GDM1 (cell line): ENCODE measurements at places on chromosomes 1 and 21.

- no peak for DNase-seq
These were observed 120.7 kb upstream of the CSF3R start for GRCh38 chr1:36603461-36603860.

GRCh38 chr1:6124746-6125365 lies 55.3 kb downstream of the CHD5 start:
- DNase-seq = no peak

DNA sequence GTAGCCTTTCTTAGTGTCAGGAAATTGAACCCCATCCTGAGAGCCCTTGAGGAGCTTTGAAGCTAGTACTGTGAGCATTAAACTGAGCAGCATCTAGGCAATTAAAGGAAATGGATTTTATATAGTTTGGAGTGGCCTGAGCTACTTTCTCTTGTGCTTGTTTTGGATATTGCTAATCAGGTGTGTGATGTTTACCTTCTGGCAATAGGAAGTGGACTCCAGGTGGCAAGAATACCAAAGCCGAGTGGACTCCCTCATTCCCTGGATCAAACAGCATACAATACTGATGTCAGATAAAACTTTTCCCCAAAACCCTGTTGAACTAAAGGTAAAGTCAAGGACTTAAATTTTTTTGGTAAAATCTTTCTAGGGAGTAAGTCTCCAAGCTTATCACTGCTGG lies 79.4 kb downstream of the MACF1 start:
- DNase-seq = no peak

DNA sequence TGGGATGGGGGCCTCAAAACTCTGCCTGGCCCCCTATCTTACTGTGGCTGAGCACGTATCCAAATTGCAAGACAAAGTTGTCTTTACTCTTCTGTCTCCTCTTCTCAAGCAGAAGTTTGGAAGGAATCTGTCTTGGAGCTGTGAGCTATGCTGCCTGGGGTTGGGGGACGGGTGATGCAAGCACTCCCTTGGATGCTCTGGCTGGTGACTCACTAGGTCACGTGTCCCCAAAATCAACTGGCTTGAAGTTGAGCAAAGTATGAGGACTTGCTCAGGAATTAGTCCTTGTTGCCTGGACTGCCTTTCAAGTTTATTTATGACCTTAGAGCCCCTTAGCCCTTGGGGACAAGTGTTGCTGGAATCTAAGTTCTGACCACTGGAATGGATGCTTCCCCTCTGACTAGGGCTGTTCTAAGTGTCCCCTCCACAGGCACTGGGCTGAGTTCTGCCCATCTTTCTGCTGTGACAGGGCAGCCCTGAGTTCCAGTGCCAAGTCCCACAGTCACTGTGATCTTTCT lies 269.5 kb downstream of the HHAT start:
- no peak for DNase-seq

GRCh38 chr1:158062174-158062573 lies 68.7 kb downstream of the KIRREL1 start:
- no peak for DNase-seq

DNA sequence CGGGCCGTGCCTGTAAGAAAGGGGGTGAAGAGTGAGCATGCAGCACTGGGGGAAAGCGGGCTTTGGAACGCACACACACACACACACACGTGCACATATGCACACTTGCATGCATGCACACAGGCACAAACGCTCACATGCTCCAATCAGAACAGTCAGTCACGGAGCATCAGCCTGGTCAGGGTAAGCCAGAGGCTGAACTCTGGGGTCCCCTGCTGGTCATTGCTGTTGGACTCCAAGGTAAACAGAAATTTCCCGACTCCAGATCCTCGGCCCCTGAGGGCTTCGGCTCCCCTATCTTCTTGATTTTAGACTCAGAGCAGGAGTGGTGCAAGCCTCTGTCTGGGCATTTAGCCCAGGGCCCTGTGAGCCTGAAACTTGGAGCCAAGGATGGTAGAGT lies 54.2 kb downstream of the SYT2 start:
- no peak for DNase-seq

GRCh38 chr1:38614861-38615260 lies 244.7 kb downstream of the RRAGC start:
- no peak for DNase-seq

DNA sequence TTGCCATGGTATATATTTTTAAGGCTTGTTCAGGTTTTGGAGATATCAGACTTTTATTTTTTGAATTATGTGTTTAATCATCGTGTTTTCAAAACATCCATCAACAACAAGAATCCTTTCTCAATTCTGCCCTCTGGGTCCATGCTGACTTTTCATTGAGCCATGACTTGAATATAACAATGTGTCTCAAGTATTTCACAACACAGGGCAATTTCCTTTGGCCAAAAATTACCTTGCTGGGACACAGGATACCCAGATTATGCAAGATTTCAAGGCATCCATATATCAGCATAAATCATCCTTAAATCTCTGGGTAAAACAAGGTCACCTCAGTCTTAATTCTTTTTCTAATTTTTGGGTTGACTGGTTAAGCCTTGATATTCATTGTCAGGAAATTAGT lies 411.2 kb upstream of the USP24 start:
- DNase-seq = no peak

- DNase-seq = no peak
These were observed 262.5 kb upstream of the ZP4 start for GRCh38 chr1:238153253-238153652.

GRCh38 chr1:204260601-204261197 lies 46.9 kb upstream of the GOLT1A start:
- DNase-seq = no peak

GRCh38 chr1:241591317-241591716 lies 48.9 kb downstream of the CHML start:
- DNase-seq = no peak

GRCh38 chr1:100631015-100631551 lies 88.5 kb upstream of the VCAM1 start:
- no peak for DNase-seq

- no peak for DNase-seq
These were observed 402.3 kb upstream of the USP24 start for GRCh38 chr1:55617288-55617982.

DNA sequence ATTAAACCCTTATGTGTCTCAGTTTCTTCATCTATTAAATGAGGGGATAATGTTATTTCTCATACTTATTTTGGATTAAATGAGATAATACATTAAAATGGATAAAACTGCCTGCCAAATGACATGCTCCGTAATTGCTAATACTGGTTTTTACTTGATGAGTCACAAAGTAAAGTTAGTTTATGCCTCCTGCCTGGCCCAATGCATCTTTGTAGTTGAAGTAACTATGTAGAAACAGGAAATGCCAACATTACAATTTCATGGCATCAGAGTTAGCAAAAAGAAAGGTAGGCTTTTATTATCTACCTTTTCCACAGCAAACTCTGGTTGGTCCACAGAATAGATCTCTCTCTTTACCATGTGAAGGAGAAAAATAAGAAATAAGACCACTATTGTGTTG lies 214.5 kb downstream of the TBX15 start:
- DNase-seq = no peak

GRCh38 chr1:47991187-47991586 lies 6.0 kb downstream of the TRABD2B start:
- no peak for DNase-seq

DNA sequence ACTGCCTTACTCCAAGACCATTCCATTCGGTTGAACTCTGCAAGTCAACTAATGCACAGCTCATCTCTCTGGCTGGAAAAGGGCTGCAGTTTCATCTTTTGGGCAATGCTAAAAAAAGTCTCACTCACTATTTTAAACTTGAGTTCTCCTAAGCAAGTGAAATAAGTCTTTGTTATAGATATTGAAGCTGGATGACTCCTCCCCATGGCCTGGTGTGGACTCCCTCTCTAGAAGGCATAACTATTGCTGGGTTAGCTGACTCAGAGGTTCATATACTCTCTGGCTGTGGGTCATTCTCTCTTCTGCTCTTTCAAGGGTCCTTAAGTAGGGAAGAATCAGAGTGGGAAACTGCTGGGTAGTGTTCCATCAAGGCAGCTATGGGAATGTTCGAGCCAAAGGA lies 88.0 kb downstream of the XCL2 start:
- DNase-seq = no peak

DNA sequence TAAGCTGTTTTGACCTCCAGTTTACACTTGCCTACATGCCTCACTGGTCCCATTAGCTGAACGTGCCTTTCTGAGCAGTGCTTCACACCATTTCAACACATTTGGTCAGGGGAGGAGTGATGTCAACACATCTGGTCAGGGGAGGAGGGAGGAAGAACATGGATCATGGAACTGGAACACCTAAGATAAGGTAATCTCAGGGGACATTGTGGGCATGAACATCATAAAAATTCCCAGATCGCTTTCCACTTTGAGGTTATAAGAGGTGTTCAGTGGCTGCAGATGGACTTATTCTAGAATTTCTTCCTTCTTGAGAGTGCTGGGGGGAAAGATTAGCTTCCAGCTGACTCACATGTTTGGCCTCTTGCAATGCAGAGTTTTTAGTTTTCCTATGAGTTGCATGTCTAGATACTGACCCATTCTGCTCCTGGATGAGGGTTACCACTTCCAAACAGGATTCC lies 2.0 kb downstream of the QSOX1 start:
- no peak for DNase-seq

- no peak for DNase-seq
These were observed 45.1 kb downstream of the FYB2 start for GRCh38 chr1:56774067-56774609.

DNA sequence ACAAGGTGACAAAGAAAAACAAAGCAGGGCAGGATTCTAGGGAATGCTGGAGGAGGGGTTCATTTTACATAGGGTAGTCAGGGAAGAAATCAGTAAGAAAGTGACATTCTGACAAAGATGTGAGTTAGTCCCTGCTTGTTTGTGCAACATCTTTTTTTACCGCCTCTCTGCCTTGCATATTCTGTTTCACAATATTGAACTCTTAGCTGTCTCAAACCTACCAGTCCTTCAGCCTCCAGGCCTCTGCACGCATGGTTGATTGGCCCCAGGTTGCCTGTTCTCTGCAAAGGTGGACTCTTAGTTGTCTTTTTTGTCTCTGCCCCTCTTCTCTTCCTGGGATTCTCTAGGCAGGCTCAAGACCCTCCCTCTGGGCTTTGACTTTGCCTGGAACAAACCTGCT lies 152.2 kb upstream of the RUNX1 start:
- DNase-seq = no peak

DNA sequence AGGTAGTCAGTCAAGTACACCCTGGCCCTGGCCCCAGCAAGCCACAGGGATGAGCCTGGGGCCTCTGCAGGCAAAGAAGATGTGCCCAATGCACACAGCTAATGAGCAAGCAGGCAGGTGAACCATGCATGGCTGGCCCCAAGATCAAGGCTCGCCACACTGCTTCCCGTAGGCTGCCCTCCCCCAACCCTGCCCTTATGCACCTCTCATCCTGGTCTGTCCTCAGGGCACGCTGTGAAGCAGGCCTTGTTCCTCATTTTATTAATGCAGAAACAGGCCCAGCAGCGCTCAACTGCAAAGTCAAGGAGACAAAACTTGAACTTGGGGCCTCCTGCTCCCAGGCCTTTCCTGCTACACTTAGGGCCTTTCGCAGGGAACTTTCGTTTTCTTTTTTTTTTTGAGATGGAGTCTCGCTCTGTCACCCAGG lies 35.6 kb upstream of the ID3 start:
- peak; percentile 67 for DNase-seq
